ENCODE measurements at places on chromosomes 3 and 15. TPM values are rescaled to one million over a fixed set of nuclear protein-coding genes. Genes with fewer than 3 reads are reported as not detected.

- no peak for DNase-seq
Observed at GRCh38 chr3:59133311-59133710, 83.5 kb upstream of the CFAP20DC start.

- DNase-seq, result no peak
Observed at GRCh38 chr3:106962993-106963392, 414.2 kb upstream of the CCDC54 start.

GRCh38 chr15:47998619-47999019, 122.2 kb upstream of the SLC24A5 start:
- no peak for DNase-seq

GRCh38 chr3:147509448-147509847, 100.3 kb downstream of the ZIC1 start:
- DNase-seq, result no peak

DNA sequence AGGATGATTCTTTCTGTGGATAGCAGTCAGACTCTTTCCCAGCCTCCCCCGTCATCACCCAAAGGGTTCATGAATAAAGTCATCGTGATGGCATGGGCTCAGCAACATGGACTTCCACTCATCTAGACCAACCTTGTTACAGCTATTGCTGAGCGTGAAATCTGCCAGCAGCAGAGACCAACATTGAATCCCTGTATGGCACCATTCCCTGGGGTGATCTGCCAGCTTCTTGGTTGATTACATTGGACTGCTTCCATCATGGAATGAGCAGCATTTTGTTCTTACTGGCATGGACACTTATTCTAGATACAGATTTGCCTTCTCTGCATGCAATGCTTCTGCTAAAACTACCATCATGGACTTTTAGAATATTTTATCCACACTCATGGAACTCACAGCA, 195.6 kb upstream of the AZI2 start:
- no peak for DNase-seq

DNA sequence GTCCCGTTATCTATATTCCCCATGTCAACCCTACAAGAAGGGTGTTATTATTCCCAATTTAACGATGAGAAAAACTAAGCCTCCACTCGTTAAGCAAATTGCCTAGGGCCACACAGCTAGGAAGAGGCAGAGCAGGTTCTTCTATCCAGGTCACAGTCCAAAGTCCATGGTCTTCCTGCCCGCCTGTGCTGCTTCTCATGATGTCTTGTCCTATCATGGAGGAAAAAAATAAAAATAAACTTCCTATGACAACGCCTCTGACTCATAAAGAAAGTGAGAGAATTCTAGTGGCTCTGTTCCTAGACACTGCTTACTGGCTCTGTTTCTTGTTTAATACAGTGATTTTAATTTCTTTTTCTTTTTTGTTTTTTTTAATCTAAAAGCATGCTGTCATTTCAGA, 9.7 kb downstream of the COL8A1 start:
- DNase-seq, result no peak

GRCh38 chr3:30085486-30085885, 520.9 kb upstream of the TGFBR2 start:
- DNase-seq, result no peak

The TUBGCP5 gene
- total RNA-seq, result 9.8 TPM

The POLQ gene
- total RNA-seq, result 0.64 TPM
